Breast epithelium (tissue), 4 donors: ENCODE measurements at places on chromosomes 1 and 21. TPM values are rescaled to one million over a fixed set of nuclear protein-coding genes. Genes with fewer than 3 reads are reported as not detected.
A peak's percentile ranks its signal among the peaks of the same experiment; 100 is the strongest.

- H3K27me3 ChIP-seq, result peaks cover 4% of the 10 kb centered on the region
- H3K36me3 ChIP-seq, result no peaks in the 10 kb centered on the region
Observed at GRCh38 chr1:26160527-26161414, 1.9 kb downstream of the FAM110D start.

GRCh38 chr1:155695072-155695471 lies 6.2 kb downstream of the DAP3 start:
- DNase-seq, result no peak
- H3K27me3 ChIP-seq, result no peaks in the 10 kb centered on the region
- H3K4me3 ChIP-seq, result no peak overlapping the region

- H3K4me3 ChIP-seq, result peak within 1 kb of the TSS; percentile 77
- H3K27ac ChIP-seq, result peak within 1 kb of the TSS; percentile 81
Observed at GRCh38 chr1:151146412-151147131, at the start of gene SEMA6C. TSS of gene SEMA6C (minus strand) at chr1:151146631. CDS start at chr1:151142621, 4,010 bp downstream.

The CCDC27 gene
- total RNA-seq, result not detected

The SH3D21 gene
- 18.7 TPM for total RNA-seq

The SLC9C2 gene
- total RNA-seq, result not detected

The UBXN11 gene
- total RNA-seq, result 24.9 TPM

The CELSR2 gene
- 19.5 TPM for total RNA-seq

The CCDC30 gene
- total RNA-seq, result 3.4 TPM
